ENCODE measurements at places on chromosomes 6 and 20. TPM values are rescaled to one million over a fixed set of nuclear protein-coding genes. Genes with fewer than 3 reads are reported as not detected.

DNA sequence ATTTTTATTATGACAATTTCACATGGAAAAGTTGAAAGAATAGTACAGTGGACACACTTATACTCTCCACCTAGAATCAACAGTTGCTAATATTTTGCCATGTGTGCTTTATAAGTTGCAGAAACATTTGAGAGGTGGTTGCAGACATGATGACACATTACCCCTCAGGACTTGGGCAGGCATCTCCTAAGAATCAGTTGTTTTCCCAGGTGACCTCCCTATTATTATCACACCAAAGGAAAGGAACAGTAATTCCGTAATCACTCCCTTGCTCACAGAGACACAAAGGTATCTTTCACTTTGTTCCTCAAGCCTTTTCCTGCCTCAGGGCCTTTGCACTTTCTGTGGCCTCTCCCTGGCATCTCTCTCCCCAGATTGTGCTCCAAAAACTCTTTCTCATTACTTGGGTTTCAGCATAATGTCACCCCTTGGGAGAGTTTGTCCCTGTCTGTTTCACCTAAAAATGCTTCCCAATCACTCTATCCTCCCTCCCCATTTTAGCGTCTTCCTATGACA is 5.9 kb upstream of the SULF2 start:
- no peak for DNase-seq

- DNase-seq = peak; percentile 68
Observed at GRCh38 chr20:461254-462198, 807 bp downstream of the TBC1D20 start.

DNA sequence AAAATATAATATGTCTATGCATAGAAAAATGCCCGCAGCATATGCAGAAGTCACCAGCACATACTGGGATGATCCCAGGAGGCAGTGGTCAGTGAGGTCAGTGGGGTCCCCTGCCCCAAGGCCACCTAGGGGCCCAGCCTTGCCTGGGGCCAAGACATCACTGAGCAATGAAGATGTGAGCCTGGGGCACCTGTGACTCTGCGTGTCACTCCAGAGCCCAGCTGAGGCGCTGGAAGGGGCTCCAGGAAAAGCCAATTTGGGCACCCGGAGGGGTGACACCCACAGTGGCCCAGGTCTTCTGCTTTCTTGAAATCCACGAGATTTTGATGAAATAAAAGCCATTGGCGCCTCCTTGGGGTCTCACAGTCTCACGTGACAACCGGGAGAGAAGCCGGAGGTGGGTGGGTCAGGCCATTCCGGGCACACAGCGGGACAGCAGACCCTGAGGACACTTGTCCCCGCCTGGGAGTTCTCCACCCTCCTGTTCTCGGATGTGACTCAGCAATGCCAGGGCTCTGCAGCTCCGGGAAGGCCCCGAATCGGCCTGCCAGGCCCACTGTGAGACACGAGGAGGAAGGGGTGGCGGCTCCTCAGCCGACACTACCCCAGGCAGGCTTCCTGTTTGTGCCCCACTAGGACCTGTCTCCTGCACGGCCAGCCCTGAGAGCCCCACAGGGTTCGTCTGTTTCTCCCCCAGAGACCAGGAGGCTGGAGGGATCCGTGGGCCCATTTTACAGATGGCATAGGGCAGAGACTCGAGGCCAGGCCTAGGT is 24.4 kb upstream of the SLCO4A1 start:
- DNase-seq = no peak

DNA sequence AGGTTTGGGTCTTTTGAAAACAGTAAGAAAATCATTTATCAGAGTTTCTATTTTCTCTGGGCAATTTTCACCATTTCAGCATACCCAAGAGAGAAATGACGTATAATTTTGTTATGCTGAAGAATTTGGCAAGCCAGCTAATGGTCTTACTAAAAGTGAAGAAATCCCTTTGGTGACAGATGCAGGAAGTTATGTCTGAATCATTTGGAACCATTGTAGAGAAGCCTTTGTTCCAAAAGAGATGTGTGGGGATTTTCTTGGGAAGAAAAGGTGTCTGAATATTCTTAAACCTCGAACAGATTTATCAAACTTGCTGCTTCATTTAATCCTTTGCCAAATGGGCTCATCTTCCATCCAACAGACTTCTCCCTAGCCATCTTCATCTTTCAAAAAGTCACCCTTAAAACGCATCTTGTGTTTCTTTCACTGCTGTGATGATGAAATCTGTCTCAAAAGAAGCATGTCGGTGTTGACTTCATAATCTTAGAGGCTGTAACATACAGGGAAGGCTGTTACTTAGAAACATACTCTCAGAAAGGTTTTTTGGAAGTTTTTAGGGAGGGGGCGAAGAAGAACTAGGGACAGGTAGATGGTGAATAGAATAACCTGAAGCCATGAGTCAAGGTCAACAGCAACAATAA is 39.5 kb downstream of the CITED2 start:
- peak; percentile 71 for DNase-seq

- DNase-seq = no peak
Observed at GRCh38 chr6:29797135-29797534, 30.5 kb upstream of the HLA-G start.

- DNase-seq = no peak
Observed at GRCh38 chr20:21577551-21577950, 63.7 kb upstream of the NKX2-2 start.

- DNase-seq = no peak
Observed at GRCh38 chr6:83459663-83460062, 28.8 kb upstream of the ME1 start.

- DNase-seq = no peak
Observed at GRCh38 chr6:91970700-91971099, 1383.8 kb upstream of the MAP3K7 start.

DNA sequence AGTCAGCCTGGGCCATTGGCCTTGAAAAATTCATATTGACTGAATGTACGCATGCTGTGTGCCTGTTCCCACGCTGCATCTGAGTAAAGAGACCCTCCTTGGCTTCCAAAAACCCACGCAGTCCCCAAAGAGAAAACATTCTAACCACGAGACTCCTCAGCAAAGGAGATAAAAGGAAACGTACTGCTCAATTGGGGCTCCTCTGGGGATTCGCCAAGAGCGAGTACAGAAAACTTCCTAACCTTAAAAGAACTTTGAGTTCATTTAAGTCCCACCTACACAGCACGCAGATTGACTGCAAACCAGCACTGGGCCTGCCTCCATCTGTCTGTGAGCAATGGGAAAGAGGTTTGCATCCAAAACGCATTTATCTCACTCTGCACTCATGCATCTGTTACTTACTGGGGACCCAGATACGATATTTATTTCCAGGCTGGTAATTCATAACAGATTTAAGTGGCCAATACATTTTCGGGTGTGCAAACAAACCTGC is 505.9 kb upstream of the CHD6 start:
- DNase-seq = no peak

DNA sequence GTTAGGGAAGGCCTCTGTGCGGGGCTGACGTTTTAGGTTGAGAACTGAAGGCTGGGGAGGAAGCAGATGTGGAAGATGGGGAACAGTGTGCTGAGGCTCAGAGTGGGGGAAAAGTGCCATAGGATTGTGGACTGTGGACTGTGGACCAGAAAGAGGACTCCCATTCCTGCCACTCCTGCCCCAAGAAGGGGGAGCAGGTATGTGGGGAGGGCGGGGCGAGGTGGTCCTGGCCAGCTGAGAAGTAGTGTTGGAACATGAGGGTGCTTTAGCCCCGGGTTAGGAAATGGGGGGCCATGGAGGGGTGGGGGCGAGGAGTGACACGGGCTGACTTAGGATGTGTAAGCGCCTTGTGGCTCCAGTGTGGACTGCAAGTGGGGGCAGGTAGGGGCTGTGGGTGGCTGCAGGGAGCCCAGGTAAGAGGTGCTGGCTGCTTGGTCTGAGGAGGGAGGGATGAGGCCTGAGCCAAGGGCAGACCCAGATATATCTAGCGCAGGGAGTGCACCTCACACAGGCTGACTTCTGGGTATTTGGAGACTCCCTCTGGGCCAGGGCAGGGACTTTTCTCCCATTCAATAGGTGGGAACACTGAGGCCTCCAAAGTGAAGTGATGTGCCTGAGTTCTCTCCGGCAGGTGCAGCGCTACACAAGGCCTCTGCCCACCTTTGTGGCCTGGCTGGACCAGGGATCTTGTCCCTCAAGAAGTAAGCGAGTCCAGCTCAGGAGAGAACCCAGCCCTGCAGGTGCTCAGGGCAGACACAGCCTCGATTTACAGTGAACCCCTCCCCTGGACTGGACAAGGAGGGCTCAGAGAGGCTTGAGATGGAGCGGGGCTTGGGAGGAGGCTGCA is 76.6 kb upstream of the TOX2 start:
- no peak for DNase-seq

GRCh38 chr6:1608222-1609040 is 1.3 kb upstream of the FOXC1 start:
- no peak for DNase-seq

- peak; percentile 49 for DNase-seq
Observed at GRCh38 chr6:160088069-160088783, 33.4 kb upstream of the SLC22A1 start.

Gene RIOK1
- total RNA-seq = 36.8 TPM

DNA sequence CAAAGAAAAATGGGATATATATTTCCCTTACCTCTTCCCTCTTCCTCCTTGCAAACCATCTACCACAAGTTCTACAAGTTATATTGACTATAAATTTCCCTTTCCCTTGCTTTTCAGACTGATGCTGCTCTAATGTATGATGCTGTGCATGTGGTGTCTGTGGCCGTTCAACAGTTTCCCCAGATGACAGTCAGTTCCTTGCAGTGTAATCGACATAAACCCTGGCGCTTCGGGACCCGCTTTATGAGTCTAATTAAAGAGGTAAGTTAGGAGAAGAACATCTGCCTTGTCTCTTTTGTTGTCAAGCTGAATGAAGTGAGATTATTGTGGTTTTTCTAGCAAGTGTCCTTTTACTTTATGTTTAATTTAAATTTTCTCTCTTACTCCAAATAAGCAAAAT is 406.0 kb downstream of the GRIK2 start:
- DNase-seq = no peak

- no peak for DNase-seq
Observed at GRCh38 chr6:34709386-34709785, 12.8 kb upstream of the ILRUN start.

Gene OOEP
- total RNA-seq = not detected

Gene UNC5CL
- total RNA-seq = 3.3 TPM

- no peak for DNase-seq
Observed at GRCh38 chr6:81996414-81996813, 243.9 kb upstream of the TENT5A start.

GRCh38 chr20:14951707-14952418 is 614.5 kb upstream of the FLRT3 start:
- DNase-seq = no peak

GRCh38 chr6:168664956-168665355 is 224.0 kb downstream of the SMOC2 start:
- DNase-seq = no peak

GRCh38 chr6:81233990-81234389 is 518.5 kb downstream of the TENT5A start:
- no peak for DNase-seq

Gene OR2J3
- not detected for total RNA-seq

Gene DOK5
- total RNA-seq = not detected

Gene ELOVL4
- not detected for total RNA-seq

Gene PLEKHG1
- total RNA-seq = 69.0 TPM

DNA sequence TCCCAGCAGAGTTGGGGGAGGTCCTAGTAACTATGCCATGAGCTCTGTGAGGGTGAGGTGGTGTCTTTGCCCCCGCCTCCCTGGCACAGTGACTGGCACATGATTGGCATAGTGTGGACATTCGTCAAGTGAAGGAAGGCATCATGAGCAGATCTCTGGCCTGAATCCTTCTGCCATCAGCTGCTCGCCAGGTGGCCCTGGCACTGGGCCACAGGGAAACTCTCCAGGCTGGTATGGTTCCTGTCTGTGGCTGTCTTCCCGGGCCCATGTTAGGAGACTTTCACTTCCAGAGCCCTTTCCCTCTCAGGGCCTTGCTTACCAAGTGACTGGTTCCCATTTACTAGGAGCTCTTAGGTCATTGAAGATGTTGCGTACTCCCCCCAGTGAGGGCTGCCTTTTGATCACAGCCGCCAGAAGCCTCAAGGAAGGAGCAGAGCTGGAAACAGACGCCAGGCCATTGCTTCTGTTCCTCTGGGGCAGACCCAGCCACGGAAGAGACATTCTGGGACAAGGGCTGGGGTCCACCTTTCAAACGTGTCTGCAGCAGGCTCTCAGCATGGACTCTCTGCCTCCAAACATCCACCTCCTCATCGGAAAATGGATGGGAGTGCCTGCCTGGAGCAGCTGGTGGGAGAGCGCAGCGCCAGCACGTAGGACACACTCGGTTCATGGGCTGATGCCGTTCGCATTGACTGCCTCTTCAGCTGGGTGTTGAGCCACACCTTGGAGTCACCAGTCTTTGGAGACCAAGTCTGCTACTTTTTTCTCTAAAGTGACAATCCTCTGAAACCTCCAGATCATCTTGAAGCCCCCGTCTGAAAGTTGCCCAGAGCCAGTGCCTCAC is 67.2 kb downstream of the PTPN1 start:
- DNase-seq = no peak

Gene DLL1
- 0.26 TPM for total RNA-seq

Gene DHX16
- total RNA-seq = 26.5 TPM

Gene KCNK16
- total RNA-seq = not detected

GRCh38 chr20:32445539-32446273 is 87.6 kb downstream of the ASXL1 start:
- peak; percentile 61 for DNase-seq

Gene NDUFAF5
- 18.9 TPM for total RNA-seq

Gene CCN5
- total RNA-seq = not detected

- peak; percentile 87 for DNase-seq
Observed at GRCh38 chr6:36340618-36341454, 4.1 kb upstream of the BNIP5 start.
